ENCODE measurements at places on chromosomes 16 and 17. TPM values are rescaled to one million over a fixed set of nuclear protein-coding genes. Genes with fewer than 3 reads are reported as not detected.

- no peak overlapping the region for H3K4me3 ChIP-seq
- peaks cover 11% of the 10 kb centered on the region for H3K4me1 ChIP-seq
- no peaks in the 10 kb centered on the region for H3K36me3 ChIP-seq
- DNase-seq, result no peak
These were observed 26.5 kb downstream of the STAT3 start for GRCh38 chr17:42361781-42362186.

DNA sequence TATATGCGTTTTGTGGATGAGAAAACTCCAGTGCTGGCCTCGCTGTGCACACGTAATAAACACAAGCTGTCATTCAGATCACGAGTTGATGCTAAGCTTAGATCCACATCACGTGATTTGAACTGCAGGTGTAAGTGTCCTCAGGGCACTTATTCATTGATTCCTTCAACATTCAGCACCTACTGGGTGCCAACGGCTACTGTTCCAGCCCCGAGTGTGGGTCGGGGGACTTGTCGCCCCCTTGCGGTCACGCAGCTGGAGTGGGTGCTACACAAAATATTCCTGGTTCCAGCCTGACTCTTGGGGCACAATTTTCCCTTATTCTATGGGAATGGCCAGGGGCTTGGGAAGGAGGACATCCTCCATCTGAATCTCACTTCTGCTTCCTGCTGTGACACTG, 29.9 kb upstream of the GINS2 start:
- H3K4me1 ChIP-seq, result no peaks in the 10 kb centered on the region
- no peak overlapping the region for H3K4me3 ChIP-seq
- H3K27me3 ChIP-seq, result peaks cover 8% of the 10 kb centered on the region
- no peaks in the 10 kb centered on the region for H3K36me3 ChIP-seq
- no peak for DNase-seq

GRCh38 chr16:68825427-68825826, 17.9 kb upstream of the TANGO6 start:
- no peak overlapping the region for H3K27ac ChIP-seq
- H3K36me3 ChIP-seq, result peaks cover 3% of the 10 kb centered on the region
- H3K27me3 ChIP-seq, result no peaks in the 10 kb centered on the region
- DNase-seq, result no peak
- H3K4me1 ChIP-seq, result no peaks in the 10 kb centered on the region

The PRSS33 gene
- total RNA-seq, result 0.05 TPM

The KRTAP2-1 gene
- total RNA-seq, result not detected
